ENCODE measurements at places on chromosomes 1 and 21.

- no peak for DNase-seq
Observed at GRCh38 chr1:168408884-168409283, 128.2 kb downstream of the TBX19 start.

DNA sequence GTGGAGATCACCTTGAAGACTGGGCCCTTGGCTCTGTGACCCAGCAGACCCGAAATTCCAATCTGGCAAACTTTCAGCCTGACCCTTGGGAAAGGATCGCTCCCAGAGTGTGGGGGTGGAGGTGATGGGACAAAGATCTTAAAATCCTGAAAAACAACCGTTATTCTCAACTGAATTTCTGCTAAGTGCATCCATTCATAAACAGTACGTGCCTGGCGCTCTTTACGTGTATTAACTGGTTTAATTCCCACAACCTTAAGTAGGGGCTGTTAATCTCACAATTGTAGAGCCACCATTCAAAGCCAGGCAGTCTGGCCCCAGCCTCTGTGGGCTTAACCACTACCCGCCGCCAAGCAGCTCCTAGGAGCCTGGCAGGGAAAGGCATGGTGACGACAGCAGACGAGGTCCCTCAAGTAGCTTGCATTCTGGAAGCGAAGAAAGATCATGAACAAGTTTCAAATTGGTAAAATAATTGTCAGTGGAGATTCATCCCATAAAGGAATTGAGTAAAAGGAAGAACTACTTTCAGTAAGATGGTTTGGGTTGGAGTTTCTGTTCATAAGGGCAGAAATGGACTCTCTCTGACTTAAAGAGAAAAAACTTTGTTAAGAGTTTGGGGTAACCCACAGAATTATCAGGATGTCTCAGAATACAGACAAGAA lies 11.4 kb upstream of the RGS16 start:
- no peak for DNase-seq

DNA sequence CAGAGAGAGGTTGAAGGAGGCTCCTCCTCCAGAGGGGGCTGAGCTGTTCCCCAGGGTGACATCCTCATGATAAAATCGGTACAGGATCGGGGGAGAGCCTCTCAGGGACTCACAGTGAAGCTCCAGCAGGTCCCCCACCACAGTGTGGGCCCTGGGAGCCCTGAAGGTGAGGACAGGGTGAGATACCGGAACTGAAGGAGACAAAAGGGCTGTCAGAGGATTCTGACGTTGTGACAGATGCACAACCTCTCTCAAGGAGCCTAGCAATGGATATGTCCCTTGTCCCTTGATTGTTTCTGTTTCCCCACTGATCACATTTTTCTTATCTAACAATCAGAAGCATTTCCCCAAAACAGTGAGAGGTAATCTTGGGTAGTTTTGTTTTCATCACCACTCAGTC lies 5.2 kb downstream of the FCRL3 start:
- DNase-seq: no peak

DNA sequence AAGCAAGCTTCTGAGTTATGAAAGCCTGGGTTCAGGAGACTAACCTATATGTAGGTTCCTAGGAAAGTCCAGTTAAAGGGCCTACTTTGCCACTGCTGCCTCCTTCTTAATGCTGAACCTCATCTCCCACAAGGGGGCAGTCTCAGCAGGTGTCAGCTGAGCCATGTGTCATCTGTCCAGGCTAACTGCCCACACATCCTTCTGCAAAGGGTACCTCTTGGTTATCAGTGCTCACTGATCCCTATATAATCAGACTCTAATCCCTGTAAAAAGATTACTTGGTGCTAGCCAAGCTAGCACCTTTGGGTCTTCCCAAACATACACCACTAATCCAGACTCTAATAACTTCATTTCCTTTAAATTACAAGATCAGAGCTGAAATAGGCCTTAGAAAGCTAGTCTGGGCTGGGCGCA lies 9.0 kb downstream of the PRDX1 start:
- DNase-seq: peak; percentile 45

DNA sequence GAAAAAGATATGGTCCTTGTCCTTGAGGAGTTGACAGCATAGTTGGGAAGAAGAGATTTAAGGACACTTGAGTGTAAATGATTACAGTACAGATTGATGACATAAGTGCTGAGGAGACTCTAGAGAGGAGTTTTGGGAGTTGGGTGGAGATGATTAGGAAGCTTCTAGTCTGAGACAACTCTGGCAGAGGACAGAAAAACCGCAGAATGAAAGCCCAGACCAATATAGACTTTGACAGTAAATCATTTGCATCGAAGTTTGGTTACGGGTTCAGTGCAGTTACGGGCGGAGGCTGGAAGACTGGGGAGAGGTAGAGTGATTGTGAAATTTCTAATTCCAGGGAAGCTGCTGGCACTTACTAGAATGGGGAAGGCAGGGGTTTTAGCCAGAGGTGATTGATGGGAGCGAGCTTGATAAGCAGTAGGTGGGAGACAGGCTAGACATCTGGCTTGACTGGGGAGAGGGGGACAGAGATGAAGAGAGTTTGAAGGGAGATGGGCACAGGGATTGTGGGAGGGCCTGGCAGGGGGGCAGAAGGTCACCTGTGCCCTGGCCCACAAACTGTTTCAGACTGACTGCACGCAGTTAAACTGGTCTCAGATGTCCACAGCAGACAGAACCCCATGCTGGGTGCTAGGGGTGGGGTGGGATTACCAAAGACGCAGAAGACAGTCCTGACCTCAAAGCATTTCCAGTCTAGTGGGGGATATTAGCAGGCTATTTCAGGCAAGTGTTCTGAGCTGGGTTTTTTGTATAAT lies 20.1 kb downstream of the SH2D2A start:
- DNase-seq: no peak

DNA sequence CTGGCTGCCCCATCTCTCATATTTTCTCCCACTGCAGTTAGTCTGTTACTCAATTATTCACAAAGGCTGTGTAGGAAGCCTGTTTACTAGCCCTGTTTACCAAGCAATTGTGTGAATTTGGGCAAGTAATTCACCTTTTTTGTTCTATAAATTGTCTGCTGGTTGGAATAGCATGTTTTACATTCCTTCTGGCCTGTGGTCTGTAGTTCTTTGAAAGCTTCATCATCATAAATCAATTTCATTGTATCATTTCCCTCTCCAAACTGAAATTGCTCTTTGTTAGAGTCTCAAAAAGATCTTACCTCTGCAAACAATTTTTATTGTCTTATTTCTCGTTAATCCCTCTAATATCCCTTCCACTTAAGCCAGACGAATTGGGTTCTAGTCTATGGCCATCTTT lies 1059.5 kb upstream of the ADGRL4 start:
- DNase-seq: no peak

DNA sequence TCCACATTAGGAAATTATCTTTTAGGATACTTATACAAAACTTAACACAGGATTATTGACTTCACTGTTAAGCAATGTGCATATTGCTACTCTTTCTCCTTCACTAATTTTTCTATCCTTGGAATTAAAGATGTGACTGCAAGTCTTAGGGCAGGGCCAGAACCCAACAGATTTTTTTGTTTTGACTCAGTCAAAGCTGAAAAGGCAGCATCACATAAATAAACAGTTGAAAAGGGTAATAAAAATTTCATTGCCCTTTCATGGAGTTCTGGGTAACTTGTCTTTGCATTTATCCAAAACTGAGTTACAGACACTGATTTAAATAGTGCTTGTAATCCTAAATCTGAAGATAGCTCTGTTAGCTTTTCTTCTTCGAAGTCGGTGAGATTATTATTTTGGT lies 1.9 kb upstream of the TMEM35B start:
- DNase-seq: no peak

DNA sequence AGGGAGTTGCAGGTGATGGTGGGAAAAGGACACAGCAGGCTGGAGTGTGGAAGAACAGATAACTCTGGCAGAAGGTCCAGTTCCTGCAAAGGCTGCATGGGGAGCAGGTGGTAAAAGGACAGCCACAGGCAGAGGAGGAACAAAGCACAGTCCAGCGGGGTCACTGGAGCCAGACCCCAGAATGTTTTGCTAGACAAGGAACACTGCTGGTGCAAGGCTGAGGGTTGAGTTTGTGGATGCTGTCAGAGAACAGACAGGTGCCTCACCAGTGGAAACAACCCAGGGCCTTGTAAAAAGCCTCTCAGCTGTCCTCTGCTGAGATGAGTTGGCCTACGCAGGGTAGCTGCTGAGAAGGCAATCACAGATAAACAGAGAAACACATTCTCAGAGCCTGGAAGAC lies 101.7 kb downstream of the SSBP3 start:
- DNase-seq: no peak

DNA sequence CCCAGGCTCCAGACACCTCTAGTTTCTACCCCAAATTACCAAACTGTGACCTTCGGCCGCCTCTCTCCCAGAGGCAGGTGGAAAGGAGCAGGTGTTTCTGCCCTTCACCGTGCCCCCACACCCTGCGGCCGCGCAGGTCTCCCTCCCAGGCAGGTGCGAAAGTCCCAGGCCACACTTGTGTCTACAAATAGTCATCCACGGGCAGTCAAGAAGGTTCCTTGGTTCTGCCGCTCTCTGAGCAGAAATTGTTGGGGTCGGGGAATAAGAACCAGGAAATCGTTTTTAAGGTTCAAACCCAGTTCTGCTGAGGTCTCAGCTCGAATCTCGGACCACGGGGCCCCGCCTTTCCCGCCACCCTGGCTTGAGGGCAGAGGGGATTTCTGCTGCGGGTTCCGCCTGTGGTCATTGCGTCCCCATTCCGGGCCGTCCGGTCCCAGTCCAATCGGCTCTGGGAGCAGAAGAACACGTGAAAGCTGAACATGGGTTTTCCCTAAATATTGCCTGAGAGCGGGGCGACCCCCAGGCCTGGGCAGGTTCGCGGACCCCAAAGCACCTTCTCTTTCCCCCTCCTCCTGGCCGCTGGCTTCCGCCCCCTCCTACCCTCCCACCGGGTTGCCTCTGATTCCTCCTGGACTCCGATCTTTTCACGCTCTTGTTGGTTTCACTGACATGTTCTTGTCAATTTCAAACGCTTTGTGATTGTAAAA lies 1.2 kb upstream of the ATF3 start:
- no peak for DNase-seq

DNA sequence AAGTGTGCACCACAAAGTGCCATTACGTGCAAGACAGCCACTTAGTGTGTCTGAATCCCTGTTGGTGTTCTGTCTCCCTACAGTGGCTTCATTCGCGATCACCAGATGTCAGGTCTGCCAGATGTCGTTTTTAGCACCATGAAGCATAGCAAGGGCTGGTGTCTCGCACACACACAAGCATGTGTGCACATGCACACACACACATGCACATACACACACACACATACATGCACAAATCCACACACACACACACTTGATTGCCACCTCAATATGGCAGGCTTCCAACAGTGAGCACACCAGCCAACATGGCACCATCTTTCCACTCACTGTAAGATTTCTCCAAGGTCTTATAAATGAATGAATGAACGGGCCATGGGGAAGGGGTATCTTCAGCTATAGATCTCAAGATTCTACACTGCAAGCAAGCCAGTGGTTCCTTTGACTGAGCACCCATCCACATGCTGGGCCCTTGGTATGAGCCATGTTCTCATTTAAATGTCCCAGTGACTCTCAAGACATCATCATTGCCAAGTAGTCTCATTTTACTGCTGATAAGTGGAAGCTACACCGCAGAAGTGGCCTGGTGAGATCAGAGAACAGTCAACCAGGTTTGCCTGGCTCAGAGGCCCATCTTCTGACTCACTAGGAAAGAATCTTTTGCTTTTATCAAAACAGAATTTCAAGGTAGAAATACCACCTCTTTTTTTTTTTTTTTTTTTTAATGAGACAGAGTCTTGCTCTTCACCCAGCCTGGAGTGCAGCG lies 84.9 kb downstream of the SIM2 start:
- no peak for DNase-seq

DNA sequence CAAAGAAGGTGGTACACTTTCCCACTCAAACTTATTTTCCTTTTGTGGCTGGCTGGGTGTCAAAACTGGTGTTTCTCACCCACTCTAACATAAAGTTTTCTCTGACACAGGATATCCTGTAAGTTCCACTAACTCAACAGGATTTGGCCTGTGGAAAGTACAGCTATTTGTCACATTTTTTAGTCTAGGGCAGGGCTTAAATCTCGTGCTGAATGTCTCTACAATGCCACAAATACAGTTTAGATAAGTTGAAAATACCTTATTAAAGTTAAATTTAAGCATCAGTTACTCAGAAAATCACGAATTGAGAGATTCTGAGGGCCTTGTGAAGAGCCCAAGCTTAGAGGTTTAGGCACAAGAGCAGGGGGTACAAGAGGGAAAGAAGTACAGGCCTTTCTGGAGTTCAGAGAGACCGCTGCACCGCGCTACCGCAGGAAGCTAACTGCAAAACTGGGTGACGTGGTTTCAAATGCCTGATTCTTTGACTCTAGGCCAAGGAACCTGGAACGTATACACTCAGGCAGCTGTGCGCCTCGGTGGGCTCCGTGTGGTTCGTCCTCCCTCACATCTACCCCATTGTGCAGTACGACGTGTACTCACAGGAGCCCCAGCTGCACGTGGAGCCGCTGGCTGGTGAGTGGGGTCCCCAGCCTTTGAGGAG lies 23.4 kb upstream of the PWP2 start:
- DNase-seq: peak; percentile 36

- DNase-seq: no peak
Observed at GRCh38 chr21:41152147-41152546, 15.8 kb upstream of the BACE2 start.

GRCh38 chr1:9494936-9495758 lies 44.1 kb upstream of the SLC25A33 start:
- no peak for DNase-seq

- no peak for DNase-seq
Observed at GRCh38 chr1:164648636-164649035, 89.7 kb downstream of the PBX1 start.

DNA sequence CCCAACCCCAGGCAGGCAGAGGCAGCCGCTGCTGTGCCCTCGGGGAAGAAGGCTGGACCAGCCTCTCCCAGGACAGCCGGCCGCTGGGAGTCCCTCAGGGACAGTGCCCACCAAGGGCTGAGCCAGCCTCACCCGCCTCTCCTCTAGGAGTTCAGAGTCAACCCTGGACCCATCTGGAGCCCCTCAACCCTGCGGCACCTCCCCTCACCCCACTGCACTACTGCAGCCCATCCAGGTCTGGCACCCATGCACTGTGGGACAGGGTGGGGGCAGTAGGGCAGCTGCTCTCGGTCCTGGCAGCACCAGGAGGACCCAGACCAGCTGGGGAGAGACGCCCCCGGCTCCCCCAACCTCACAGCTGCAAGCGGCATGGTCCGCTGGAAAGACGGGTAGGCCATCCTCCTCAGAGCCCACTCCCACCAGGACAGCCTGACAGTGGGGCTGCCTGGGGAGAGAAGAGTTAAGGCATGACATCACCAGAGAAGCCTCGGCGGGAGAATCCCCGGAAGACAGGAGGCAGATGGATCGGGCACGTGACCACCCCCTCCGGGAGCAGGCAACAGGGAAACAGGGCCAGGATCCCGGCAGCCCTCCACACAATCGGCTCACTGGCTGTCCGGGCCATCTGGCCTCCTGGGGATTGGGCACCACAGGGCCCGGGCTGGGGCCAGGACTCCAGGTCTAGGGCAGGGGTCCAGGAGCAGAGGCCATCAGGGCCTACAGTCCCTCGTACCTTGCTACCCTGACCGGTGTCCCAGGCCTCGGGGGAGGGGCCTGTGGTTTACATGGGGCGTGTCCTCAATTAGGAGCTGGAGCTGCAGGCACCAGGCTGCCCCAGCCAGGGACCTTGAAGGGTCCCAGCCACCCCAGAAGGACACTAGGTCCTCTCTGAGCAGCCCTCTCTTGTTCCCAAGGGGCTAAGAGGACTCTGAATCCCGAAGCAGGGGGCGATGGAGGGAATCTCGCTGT lies 3.1 kb downstream of the ACAP3 start:
- no peak for DNase-seq

GRCh38 chr1:165152727-165153126 lies 203.8 kb downstream of the LMX1A start:
- no peak for DNase-seq

Measured in glomerular endothelial cell (primary cell).